ENCODE measurements at places on chromosomes 11 and 22. TPM values are rescaled to one million over a fixed set of nuclear protein-coding genes. Genes with fewer than 3 reads are reported as not detected.

DNA sequence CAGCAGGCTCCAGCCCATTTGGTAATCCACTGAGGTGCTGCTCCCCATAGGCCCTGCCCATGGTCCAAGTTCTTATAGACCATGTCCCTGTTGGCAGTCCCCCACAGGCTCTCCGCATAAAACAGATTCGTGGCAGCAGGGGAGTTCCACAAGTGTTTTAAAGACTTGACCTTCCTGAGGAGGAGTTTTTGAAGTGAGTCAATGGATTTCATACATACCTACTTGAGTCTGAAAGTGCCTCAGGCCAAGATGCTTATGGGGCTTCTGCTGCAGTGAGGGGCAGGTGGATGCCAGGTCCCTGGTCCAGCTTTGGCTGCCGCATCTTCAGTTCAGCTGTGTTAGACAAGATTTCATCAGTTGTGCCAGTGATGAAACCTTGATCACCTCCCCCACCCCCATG, 43.3 kb downstream of the CABIN1 start:
- no peak for DNase-seq

GRCh38 chr11:68354148-68354872, 41.9 kb downstream of the LRP5 start:
- DNase-seq = peak; percentile 16

DNA sequence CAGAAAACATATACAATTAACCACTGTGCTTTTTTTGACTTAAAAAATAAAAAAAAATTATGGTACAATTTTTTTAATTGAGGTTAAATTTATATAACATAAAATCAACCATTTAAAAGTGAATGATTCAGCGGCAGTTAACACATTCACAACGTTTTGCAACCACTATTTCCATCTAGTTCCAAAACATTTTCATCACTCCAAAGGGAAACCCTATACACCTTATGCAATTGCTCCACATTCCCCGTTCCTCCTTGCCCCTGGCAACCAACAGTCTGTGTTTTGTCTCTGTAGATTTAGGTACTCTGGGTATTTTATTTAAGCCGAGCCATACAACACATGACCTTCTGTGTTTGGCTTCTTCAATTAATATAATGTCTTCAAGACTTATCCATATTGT, 15.3 kb downstream of the DDI1 start:
- no peak for DNase-seq

DNA sequence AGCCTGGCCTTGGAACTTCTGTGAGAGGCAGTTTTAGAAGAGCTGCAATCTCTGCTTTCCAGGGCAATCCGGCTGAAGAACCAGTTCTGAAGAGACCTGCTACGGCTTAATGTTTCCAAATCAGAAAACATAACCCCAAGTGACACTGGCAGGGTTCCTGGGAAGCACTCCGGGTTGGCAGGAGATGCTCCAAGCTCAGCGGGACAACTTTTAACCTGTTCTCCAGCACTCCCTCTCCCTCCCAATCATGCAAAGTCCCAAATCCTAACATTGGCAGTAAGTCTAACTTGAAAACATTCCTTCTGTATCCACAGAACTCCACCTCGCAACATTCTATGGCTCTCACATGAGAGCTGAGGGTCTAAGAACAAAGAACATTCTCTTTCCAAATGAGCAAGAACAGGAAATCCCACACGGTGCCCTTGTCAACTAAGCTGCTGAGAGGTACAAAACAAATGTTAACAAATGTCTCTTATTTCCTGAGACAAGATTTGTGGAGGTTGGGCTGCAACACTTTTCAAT, 48.5 kb upstream of the MN1 start:
- DNase-seq = no peak

GRCh38 chr11:121521145-121522042, 68.6 kb upstream of the SORL1-AS1 start:
- no peak for DNase-seq

GRCh38 chr22:49582678-49583077, 245.0 kb downstream of the BRD1 start:
- DNase-seq = no peak

- peak; percentile 38 for DNase-seq
These were observed 561 bp downstream of the PGM2L1 start for GRCh38 chr11:74397501-74398243.

- no peak for DNase-seq
These were observed 4.0 kb upstream of the TRMU start for GRCh38 chr22:46331496-46331895.

OR56A1 gene
- total RNA-seq = not detected

MMP7 gene
- total RNA-seq = 1,017 TPM

LAYN gene
- total RNA-seq = not detected

NCF4 gene
- not detected for total RNA-seq

CTR9 gene
- total RNA-seq = 5.0 TPM

Measured in Caki2 (cell line).